IMR-90 (cell line): ENCODE measurements at places on chromosomes 1 and 21. TPM values are rescaled to one million over a fixed set of nuclear protein-coding genes. Genes with fewer than 3 reads are reported as not detected.

DNA sequence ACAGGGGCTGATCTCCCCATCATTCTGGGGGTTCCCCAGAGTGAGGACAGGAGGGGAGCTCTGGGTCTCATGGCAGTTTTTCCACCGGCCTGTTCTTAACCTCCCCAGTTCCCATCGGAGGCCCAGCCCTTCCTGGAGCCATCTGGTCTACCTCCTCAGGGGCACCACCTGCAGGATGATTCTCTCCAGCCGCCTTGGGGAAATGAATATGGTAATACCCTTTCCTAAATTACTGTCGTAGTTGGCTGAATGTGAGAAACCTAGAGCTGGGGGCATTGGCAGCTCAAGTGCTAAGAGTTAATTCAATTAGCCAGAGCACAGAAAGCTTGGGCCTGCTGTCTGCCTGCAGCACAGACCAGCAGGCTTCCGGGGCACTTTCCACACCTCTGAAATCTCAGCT is 64.9 kb downstream of the TAS1R2 start:
- no peak for DNase-seq

- no peak for DNase-seq
These were observed 49.9 kb upstream of the STUM start for GRCh38 chr1:226498640-226499008.

DNA sequence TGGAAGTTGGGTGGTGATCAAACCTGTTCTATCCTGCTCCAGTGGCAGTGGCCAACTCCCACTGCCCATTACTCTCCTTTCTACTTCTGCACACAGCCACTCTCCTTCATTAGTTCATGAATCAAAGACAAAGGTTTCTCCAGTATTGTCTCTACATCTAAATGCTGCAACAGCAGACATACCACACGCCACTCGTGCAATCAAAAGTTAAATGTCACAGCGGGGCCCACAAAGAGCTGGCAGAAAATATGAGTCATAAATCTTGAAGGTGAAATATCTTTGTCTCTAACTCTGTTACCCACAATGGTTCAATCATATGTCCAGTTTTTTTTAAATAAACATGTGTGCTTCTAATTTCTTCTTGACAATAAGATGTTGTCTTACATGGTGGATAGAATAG is 13.3 kb downstream of the APCS start:
- DNase-seq = no peak

DNA sequence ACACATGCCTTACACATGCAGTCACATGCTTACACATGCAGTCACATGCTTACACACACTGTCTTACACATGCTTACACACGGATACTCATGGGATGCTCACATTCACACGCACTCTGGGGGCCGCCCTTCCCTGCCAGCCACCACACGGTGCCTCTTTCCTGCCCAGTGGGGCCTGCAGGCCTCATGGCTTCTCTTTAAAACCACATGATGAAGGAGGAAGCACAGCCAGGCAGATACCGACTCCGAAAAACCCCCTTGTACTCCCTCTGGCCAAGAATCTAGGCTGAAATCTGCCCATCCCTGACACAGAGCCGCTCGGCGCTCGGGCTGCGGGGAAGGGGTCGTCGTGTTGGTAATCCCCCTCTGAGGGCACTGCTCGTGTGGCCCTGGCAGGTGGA is 113.0 kb downstream of the PRDM16 start:
- DNase-seq = no peak

GRCh38 chr1:245748240-245748639 is 593.5 kb downstream of the KIF26B start:
- no peak for DNase-seq

DNA sequence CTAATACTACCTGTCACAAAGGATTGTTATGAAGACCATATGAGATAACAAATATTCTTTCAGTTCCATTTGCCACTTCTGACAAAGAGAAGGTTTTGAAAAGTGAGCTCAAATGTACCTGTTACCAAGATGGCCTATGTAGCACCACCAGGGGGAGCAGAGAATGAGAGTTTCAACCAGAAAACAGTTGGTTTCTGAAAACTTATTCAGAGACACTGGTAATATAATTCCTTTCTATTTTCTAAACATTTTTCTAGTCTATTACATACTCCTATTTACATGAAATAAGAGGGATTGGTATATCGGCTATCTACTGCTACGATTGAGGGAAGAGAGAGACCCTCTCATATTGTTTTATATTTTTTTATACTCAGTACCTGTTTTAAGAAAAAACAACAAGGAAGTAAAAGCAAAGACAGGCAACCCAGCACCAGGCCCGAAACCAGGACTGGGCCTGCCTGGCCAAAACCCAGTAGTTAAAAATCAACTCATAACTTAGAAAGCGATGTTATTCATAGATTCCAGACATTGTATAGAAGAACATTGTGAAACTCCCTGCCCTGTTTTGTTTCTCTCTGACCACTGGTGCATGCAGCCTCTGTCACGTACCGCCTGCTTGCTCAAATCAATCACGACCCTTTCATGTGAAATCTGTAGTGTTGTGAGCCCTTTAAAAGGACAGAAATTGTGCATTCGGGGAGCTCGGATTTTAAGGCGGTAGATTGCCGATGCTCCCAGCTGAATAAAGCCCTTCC is 48.3 kb downstream of the IL23R start:
- peak; percentile 29 for DNase-seq

- no peak for DNase-seq
These were observed 20.6 kb downstream of the C1orf141 start for GRCh38 chr1:67114162-67114561.

DNA sequence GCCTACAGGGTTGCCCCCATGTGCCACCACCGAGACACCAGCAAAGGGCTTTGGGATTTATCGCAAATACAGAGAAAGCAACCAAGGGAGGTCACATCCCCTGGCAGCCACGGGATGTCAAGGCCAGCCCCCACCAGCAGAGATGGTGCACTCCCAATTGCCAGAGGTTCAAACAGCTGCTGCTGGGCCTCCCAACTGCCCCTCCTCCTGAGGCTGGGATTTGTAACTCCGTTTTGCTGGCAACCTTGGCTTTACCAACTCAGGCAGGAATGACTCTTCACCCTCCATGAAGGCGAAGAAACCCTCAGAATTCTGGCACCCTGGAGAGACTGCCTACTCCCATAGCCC is 11.6 kb downstream of the TMEM53 start:
- no peak for DNase-seq

- no peak for DNase-seq
These were observed 40.0 kb upstream of the APP start for GRCh38 chr21:26210614-26211013.

- peak; percentile 29 for DNase-seq
These were observed 25.6 kb downstream of the PADI3 start for GRCh38 chr1:17274186-17275170.

GRCh38 chr1:193625255-193625654 is 438.8 kb upstream of the B3GALT2 start:
- no peak for DNase-seq

GRCh38 chr21:35614396-35614921 is 445.9 kb downstream of the SETD4 start:
- peak; percentile 39 for DNase-seq

DNA sequence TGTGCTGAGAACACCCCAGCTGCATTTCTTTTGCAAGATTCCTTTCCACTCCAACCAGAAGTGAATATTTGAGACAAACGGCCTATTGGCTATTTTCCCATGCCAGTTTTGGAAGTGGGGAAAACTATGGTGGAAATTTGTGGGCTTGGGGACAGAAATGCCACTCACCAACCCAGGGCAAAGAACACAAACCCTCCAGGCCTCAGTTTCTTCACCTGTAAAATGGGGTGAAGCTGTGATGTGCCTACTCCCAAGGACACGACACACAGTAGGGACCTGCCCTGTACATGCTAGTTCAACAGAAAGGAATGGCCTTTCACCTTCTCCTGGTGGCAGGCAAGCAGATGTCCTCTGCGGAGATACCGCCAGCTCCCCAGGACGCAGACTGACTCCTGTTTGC is 46.5 kb downstream of the SIM2 start:
- DNase-seq = no peak

GRCh38 chr1:183030053-183030452 is 6.8 kb downstream of the LAMC1 start:
- no peak for DNase-seq

DNA sequence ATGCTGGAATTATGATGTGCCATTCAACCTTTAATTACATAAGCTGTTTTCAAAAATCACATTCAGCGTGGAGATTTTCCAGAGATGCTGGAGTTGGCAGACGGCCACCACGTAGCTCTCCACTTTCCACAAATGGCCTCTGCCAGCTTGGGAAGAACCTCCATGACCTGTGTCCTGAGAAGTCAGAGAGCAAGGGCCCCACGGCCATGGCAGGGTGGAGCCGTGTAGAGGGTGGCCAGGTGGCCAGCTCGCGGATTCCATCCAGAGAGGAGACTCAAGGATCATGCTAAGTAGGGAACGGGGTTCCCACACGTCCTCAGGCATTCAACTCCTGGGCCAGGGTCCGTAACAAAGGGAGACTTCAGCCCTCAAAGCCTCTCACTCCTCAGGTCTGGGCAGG is 1.3 kb upstream of the GALE start:
- DNase-seq = no peak

- DNase-seq = peak; percentile 71
These were observed 175.6 kb downstream of the NRIP1 start for GRCh38 chr21:14889080-14889810.

DNA sequence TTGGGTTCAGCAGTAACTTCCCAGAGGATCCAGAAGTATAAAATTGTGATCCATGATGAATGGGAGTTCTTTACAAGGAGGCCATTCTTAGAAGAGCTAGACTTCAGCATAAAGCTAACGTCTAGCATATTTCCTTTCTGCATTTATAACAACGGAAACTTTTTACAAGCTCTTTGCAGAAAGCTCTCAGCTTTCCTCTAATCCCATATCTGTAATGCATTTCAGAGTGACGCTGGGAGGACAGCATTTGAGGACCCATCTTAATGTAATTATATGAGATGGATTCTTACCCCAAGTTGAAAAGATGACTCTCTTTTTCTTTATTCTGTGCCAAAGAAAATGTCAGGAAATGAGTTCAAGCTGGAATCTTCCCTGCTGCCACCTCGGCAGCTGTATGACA is 132.0 kb upstream of the CACHD1 start:
- DNase-seq = no peak

GRCh38 chr1:243474136-243474881 is 218.5 kb downstream of the SDCCAG8 start:
- DNase-seq = no peak

GRCh38 chr1:236925386-236925785 is 78.9 kb downstream of the MT1HL1 start:
- DNase-seq = no peak

- peak; percentile 88 for DNase-seq
These were observed 6.0 kb upstream of the SEC16B start for GRCh38 chr1:177975588-177976495.

DNA sequence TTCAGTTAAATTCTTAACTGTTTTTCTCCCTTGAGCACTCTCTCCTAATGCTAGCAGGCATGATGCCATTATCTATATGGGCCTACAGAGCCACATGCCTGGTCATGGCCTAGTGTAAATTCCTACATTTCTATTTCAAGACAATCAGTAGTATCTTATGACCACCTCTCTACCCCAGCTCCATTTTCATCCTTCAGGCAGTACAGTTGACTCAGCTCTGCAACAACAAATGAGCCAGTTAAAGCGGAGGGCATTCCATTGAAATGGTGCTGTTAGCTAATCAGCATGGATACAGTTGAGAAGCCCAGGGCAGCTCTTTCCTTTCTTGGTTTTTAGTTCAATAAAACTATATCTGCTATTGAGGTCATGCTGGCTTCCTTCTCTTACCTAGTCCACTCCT is 150.0 kb downstream of the PPP1R12B start:
- peak; percentile 49 for DNase-seq

DNA sequence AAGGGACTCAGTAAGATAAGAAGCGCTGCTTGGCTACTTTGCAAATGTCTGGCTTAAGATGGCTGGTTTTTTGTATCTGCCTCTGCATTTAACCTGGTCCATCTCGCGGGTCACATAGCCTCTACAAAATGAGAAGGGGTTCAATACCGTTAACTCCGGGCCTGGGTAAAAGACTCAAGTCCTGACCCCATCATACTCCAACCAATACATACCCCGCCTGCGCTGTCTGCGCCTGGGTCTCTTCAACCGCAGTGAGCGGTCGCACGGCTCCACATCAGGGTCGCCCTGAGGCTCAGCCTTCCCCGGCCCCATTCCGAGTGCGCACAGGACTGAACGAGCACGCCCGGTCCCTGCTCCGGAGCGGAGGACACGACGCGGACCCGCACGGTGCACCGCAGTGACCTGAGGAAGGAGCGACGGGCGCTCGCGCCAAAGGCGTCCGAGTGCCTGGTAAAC is 558 bp upstream of the PGD start:
- no peak for DNase-seq

DNA sequence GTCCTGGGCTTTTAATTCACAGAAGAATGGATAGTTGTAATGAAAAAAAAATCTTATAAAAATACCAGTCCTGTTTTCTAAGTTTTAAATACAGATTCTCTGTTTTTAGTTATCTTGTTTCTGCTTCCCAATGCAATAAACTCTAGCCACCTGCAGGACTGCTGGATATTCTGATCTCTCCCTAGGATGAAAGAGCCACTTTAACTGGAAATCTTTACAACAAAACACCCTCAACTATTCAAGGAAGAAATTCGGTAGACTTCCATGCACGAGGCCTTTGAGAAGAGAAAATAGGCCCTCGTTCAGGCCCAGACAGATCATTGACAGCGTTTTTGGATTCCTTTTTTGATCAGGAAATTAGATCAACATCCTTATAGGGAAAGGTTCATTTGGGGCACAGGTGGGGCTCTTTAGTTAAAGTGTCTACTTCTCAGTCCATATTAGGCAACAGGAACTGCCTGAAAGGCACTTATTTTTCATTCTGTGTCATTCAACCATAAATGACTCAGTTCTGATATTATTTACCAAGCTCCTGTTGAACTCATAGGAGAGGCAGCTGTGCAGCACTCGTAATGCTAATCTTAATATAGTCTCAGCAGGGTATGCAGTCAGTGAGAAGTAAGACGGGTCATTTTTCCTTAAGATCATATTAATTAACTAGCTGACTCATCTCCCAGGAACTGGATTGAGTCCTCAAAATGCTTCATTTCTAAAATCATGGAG is 71.1 kb upstream of the ERRFI1 start:
- DNase-seq = peak; percentile 96

GRCh38 chr1:204751883-204752687 is 66.5 kb upstream of the LRRN2 start:
- no peak for DNase-seq

DNA sequence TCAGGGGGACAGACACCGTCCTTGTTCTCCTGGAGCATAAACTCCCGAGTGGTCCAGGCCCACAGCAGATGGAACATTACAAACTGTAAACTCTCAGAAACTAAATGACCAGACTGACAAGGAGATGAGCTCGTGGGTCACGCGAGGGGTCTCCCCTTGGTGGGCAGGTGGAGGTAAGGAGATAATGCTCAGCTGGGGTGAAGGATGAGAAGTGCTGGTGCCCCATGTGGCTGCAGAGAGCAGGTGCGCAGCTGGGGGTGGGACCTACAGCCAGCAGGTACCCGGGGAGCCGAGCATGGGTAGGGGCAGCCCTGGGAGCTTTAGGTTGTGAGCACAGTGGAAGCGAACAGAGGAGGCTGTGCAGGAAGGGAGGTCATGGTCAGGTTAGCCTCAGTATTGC is 40.1 kb downstream of the AJAP1 start:
- DNase-seq = no peak

GSTM5 gene
- total RNA-seq = 0.28 and 0.36 TPM in 2 replicates

FAM131C gene
- total RNA-seq = 0.18 and 0.28 TPM in 2 replicates

CFAP45 gene
- 0.56 and 0.72 TPM in 2 replicates for total RNA-seq

PALMD gene
- total RNA-seq = 0.72 and 1.1 TPM in 2 replicates

ODF2L gene
- 10.4 and 20.0 TPM in 2 replicates for total RNA-seq

S1PR1 gene
- total RNA-seq = 12.5 and 12.9 TPM in 2 replicates

EFNA3 gene
- 0.56 and 0.72 TPM in 2 replicates for total RNA-seq

RUNX3 gene
- not detected in 2 replicates for total RNA-seq

TIPRL gene
- total RNA-seq = 15.4 and 41.1 TPM in 2 replicates

PER3 gene
- 3.4 and 3.6 TPM in 2 replicates for total RNA-seq

CCDC185 gene
- total RNA-seq = not detected in 2 replicates

KRTAP10-2 gene
- not detected in 2 replicates for total RNA-seq
